Esophagus squamous epithelium (tissue), 5 donors: ENCODE measurements at places on chromosomes 4 and X. TPM values are rescaled to one million over a fixed set of nuclear protein-coding genes. Genes with fewer than 3 reads are reported as not detected.

COL25A1 gene
- total RNA-seq, result 0.06 TPM

GALNT7 gene
- 25.7 TPM for total RNA-seq

DNA sequence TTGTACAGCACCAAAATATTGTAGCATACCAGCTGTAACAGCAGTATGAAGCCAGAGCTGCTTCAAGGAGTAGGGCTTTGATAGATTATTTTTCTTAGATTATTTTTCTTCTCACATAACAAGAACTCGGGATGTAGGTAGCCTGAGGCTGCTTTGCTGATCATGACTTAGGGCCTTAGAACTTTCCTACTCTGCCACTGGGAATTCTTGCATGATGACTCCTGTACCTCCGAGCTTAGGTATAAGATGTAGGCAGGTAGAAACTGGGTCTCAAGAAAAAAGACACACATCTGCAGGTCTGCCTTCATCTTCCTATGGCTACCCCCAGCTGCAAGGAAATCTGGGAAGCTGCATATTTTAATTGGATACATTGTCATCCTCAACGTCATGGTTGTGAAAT lies 115.9 kb upstream of the PNPLA4 start:
- no peak for DNase-seq

DNA sequence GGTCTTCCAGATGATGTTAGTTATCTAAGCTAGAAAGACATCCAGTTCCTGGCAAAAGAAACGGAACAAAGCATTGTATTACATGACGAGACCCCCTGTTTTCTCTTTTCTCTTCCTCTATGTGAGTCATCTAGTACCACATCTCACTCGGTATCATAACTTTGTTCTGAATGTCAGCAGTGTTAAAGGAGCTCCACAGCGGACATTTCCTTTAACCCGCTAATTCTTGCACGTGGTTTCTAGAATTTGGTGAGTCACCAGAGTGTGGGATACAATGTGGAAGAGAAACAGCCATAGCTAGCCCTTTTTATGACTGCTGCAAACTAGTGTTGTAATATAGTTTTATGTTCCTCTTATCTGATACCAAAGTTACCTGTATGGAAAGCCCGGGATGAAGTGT lies 243.7 kb downstream of the TENM3 start:
- no peak for DNase-seq

DNA sequence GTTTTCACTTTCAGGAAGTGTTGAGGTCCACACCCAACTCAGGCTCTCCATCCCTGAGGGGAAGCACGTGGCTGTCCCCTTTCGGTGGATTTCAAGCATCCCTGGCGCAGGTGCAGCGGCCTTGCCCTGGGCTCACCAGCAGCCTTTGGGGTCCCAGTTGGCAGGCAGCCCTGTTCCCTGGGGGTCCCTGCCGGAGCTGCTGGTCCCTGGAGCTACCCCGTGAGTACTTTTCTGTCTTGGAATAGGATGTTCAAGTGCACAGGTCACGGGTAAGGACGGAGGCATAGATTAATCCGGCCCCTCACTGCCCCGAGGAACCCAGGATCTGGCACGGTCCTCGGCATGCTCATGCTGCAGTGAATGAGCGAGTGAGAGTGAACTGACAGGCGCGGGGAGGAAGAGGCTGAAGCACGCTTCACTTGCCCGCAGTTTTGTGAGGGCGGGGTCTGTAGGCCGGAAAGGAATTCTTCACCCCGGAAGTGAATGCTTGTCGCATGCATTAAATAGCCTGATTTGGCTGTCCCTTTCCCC lies 117.2 kb upstream of the FAT1 start:
- DNase-seq, result no peak

- DNase-seq, result no peak
Measured at GRCh38 chr4:109164011-109164410, 138.4 kb downstream of the COL25A1 start.

PDGFRA gene
- 10.8 TPM for total RNA-seq

GRCh38 chr4:147707892-147708672 lies 23.8 kb upstream of the ARHGAP10 start:
- DNase-seq, result no peak

GRCh38 chr4:119490335-119490734 lies 138.3 kb downstream of the PDE5A start:
- no peak for DNase-seq

- no peak for DNase-seq
Measured at GRCh38 chr4:7854697-7855370, 84.8 kb downstream of the AFAP1 start.

CCKAR gene
- total RNA-seq, result not detected

DNA sequence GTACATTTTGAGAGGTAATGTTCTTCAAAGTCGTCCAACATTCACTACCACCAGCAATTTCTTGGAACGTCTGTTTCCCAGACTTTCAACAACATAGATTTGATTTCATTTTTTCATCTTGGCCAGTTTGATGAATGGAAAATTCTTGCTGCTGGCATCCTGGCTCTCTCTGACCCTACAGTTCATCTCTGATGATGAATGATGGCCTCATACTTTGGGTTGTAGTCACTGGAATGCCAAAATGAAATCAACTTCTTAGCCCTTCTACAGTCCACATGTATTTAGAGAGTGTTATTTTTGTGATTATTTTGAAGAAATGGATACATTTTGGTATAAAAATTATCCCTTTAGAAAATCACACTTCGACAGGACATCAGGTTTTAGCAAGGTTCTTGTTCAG lies 8.8 kb downstream of the CHST7 start:
- no peak for DNase-seq

GRCh38 chrX:18406531-18407266 lies 18.7 kb upstream of the CDKL5 start:
- no peak for DNase-seq

- DNase-seq, result no peak
Measured at GRCh38 chrX:114787061-114787460, 203.2 kb downstream of the HTR2C start.

ADAM29 gene
- not detected for total RNA-seq

DNA sequence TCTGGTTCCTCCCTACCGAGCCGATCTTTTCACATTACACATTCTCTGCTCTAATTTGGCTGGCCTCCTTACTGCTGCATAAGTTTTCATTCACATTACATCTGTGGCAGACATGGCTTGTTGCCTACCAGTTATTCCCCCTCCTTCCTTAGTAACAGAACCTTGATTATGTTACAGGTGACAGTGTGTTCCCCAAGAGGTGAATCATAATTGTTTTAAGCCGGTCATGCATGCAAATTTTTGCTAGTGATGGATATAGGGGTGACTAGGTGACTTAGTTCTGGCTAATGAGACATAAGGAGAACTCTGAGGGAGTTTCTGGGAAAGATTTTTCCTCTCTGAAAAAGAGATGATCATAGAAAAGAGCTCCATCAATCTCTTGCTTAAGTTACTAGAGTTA lies 8.4 kb upstream of the LAMP2 start:
- no peak for DNase-seq

RNF128 gene
- total RNA-seq, result 9.5 TPM

SLC2A9 gene
- total RNA-seq, result 8.6 TPM

TNIP3 gene
- total RNA-seq, result 6.5 TPM

DNA sequence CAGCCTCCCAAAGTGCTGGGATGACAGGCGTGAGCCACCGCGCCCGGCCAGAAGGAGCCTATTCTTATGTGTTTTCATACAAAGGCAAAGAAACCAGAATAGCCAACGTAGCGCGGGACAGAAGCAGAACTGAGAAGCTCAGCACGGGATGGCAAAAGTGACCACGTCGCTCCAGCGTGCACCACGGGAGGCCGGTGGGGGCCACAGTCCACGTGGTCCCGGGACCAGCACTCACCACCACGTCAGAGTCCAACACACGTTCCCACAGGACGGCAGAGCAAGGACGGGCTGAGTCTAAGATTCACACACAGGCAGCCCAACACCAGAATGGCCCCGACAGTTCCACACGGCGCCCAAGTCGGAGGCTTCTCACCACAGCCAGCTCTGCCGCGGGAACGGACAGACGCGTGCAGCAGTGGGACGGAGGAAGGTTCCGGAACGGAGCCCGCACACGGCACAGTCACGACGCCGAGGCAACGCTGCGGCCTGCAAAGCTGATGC lies 18.8 kb upstream of the GTPBP6 start:
- DNase-seq, result no peak

- no peak for DNase-seq
Measured at GRCh38 chr4:65805936-65806335, 135.6 kb upstream of the EPHA5 start.

DNA sequence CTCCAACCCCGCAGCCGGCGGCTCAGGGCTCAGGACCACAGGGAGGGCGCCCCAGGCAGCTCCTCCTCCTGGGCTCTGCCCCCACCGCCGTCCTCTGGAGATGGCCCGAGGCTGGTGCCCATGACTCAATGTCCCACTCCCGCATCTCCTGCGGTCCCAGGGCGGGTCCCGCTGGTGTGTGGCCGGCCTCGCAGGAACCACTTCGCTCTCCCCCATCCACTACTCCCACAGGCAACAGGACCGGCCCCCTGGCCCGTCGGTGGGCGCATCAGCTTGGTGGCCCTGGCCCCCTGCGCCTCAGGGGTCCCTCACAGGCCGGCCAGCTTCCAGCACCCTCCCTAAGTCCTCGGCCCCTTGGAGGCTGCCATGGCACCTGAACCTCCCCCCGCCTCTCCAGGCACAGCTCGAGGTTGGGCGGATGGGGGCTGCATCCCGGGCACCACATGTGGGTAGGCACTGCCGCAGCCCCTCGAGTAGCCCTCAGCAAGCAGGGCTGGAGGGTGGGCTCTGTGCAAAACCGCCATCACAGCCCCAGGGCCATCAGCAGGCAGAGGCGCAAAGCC lies 22.8 kb upstream of the SPON2 start:
- DNase-seq, result no peak

DNA sequence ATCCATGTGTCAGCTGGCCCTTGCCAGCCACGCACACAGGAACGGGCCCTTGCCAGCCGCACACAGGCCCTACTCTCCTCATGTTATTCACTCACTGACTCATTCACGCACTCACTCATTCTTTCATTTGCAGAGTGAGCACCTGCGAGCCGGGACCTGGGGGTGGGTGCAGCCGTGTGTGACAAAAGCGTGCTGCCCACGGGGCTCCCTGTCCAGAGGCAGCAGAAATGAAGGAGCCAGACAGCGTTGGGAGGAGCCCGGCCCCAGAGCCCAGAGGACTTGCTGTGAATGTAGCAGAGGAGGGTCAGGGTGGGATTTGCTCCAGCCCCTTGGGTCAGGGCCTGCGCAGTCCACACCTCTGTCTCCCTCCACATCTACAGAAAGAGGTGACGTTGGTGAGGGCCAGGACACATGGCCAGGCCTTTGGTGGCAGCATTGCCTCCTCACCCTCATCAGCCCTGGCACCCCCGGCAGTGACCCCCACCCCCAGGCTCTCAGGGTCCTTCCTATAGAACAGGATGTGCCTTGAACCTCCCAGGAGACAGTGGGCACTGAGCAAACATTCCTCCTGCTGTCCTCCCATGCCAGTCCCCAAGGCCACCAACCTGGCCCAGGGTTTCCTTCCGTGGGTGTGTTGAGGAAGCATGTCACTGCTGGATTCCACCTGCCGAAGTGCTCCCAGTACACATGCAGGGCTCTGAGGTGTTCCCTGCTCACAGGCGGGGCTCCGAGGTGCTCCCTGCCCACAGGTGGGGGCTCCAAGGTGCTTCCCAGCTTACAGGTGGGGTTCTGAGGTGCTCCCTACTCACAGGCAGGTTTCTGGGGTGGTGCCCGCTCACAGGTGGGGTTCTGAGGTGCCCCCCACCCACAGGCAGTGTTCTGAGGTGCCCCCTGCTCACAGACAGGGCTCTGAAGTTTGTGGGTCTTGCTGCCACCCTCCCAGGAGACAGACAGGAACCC lies 105.7 kb downstream of the HMX1 start:
- DNase-seq, result no peak

- DNase-seq, result no peak
Measured at GRCh38 chrX:39336671-39337311, 535.5 kb downstream of the MID1IP1 start.

- DNase-seq, result no peak
Measured at GRCh38 chr4:55732864-55733263, 86.7 kb upstream of the EXOC1L start.

ABCB7 gene
- 10.6 TPM for total RNA-seq

DNA sequence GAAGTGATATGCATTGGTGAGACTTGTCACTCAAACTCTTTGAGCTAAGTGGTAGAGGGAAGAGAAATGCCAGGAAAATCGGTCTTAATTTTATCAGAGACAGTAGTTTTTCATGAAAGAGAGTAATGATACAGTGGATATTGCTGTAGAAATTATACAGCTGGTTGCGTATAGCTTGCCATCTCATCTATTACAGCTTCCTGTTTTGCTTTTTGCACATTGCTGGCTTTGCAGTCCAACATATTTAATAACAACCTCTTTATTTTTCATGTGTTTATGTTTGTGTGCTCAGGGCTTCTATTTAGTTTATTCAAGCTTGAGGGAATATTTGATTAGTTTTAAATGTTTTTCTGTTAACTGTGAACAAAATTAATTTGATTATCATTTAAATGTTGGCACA lies 11.5 kb downstream of the SMAD1 start:
- DNase-seq, result no peak

DNA sequence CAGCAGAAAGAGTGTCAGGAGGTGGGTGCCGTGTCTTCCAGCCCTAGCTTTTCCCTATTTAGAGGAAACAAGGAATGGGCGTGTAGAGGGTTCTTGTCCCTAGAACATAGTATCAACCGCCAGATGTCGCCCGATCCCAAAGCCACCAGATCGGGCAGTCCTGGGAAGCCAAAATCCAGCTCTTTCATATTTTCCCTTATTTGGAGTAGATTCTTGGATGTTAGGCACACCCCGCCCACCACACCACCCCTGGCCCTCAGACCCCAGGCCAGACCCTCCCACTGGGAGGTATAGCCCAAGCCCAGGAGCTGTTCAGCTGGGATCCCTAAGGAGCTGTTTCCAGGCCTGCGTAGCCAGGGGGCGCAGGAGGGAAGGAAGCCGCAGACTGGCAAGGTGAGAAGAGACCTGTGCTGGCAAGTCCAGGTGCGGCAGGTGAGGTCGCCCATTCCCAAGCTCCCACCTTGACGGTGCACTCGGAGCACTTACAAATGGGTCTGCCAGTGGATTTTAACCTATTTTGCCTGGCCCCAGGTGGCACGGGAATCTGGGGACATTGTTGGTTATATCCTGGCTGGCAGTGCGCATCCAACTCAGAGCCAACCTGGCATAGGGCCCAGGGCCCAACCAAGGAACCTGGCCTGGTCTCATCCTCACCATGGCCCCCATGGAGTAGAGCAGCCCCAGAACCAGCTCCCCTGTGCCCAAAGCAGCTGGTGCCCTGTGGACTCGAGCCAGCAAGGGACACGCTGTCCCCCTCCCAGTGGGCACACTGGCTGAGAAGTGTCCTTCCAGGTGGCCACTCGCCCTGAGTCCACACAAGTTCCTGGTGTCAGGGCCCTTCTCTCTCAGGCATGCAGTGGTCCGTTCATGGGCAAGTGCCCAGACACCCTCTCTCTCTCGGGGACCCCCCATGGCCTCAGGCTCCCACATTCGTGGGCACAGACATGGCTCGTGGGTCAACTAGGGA lies 811 bp downstream of the FLNA start:
- no peak for DNase-seq

DNA sequence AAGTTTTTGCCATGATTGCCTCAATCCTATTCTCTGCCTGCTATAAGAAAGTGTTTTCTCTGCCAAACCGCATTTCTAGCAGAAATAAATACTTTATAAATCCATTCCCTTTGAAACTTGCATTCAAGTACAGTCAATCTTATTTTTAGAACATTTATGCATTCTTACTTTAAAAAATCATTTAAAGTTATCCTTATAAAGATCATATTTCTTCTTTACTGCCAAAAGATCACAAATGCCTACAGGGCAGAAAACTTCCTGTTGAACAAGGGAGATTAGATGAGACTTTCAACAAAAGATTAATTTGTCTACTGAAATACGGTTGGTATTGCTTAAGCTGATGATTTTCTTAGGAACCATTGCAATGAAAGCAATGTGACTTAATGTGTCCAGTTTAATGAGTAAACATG lies 207.2 kb upstream of the SLIT2 start:
- no peak for DNase-seq
